ENCODE measurements at places on chromosomes 12 and 14.

GRCh38 chr14:82731526-82731925 is 1197.9 kb upstream of the SEL1L start:
- no peak for DNase-seq

DNA sequence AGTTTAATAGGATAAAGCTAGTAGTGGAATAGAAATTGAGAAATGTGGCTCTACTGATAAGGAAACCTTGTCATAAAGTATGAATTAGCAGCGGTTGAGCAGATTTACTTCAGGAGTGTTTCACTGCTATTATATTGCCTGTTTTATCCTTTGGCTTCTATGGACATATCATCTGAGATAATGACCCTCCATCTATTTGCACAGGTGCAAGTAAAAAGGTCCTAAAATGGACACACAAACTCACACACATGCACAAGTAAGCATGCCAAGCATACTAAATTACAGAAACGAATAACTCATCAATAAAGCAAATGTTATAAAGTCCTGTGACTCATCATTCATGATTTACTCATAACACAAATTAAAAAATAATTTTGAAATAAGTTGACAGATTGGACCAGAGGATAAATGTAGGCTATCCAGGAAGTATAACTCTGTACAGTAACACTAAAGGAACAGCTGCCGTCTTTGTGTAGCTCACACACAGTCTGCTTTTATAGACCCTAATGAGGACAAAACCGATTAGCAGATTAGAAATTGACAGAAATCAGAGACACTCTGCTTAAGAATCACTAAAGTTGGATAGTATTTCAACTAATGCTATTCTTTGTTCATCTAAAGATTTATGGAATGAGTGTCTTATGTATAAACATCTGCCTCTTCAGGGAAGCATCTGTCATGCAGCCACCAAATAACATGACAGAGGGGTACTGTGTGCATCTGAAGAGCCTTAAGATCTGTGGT is 73.9 kb downstream of the SYT1 start:
- DNase-seq, result no peak

DNA sequence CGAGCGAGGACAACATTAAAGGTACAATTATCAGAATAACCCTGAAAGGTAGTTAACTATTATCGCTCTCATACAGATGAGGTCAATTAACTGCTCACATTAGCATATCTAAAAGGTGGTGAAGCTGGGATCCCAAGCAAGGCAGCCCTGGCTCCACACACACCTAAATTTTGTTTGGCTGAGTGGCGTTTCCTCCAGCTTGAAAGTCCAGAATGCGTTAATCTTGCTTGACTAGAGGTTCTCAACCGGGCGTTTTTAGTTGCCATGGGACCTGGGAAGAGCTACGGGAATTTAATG is 531 bp downstream of the DLGAP5 start:
- no peak for DNase-seq

- DNase-seq, result no peak
Measured at GRCh38 chr14:29814156-29815015, 113.3 kb downstream of the PRKD1 start.

GRCh38 chr14:72801381-72801812 is 92.5 kb downstream of the DPF3 start:
- no peak for DNase-seq

- DNase-seq, result no peak
Measured at GRCh38 chr12:94049718-94050117, 98.7 kb upstream of the PLXNC1 start.

- DNase-seq, result no peak
Measured at GRCh38 chr12:131011165-131012079, 57.7 kb downstream of the ADGRD1 start.

- DNase-seq, result no peak
Measured at GRCh38 chr12:100574187-100575074, 947 bp downstream of the GAS2L3 start.

DNA sequence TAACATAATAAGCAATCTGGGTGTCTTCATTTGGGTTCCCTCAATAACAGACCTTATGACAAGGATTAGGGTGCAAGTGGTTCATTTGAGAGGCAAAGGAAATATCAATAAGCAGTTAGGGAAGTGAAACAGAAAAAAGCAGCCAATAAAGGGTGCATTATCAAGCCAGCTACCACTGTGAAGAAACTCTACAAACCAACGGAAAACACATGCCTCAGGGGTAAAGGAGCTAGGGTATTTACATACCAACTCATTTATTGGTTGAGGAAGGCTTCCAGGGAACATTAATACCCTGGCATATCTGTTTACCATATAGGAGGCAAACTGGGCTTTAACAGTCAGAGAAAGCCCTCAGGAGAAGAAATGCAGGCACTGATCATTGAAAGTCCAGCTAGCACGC is 22.7 kb upstream of the IFNG-AS1 start:
- no peak for DNase-seq

GRCh38 chr14:30988509-30988908 is 36.9 kb upstream of the AP4S1 start:
- no peak for DNase-seq

All from activated CD4-positive, alpha-beta T cell treated with anti-CD3 and anti-CD28 coated beads, Interleukin-2, amount 50 U/mL, for 1 hour (primary cell).